IPS DF 19.7 (cell line): ENCODE measurements at places on chromosomes 13 and 19.

DNA sequence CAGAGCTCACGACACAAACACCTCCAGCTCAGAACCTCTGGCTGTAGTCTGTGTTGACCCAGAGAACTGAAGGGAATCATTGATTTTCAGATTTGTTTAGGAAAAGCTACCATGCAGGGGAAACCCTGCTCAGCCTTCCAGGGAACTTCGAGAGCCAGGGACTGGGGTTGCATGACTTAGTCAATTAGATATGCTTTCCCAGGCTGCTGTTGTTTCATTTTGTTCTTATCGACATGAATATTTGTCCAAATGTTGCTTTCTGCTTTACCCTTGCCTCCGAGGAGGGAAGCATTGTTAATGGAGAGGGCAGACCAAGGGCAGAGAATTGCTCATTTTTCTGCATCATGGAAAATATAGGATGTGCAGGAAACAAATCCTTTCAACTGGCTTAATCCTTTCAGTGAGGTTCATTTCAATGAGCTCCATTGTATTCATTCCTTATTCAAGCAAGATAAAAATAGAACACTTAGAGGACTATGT is 82.5 kb downstream of the KLF5 start:
- no peak for DNase-seq

- DNase-seq: no peak
Measured at GRCh38 chr13:64819081-64819480, 2411.1 kb downstream of the PCDH9 start.

GRCh38 chr19:49684983-49685553 is 4.3 kb upstream of the ADM5 start:
- no peak for DNase-seq

DNA sequence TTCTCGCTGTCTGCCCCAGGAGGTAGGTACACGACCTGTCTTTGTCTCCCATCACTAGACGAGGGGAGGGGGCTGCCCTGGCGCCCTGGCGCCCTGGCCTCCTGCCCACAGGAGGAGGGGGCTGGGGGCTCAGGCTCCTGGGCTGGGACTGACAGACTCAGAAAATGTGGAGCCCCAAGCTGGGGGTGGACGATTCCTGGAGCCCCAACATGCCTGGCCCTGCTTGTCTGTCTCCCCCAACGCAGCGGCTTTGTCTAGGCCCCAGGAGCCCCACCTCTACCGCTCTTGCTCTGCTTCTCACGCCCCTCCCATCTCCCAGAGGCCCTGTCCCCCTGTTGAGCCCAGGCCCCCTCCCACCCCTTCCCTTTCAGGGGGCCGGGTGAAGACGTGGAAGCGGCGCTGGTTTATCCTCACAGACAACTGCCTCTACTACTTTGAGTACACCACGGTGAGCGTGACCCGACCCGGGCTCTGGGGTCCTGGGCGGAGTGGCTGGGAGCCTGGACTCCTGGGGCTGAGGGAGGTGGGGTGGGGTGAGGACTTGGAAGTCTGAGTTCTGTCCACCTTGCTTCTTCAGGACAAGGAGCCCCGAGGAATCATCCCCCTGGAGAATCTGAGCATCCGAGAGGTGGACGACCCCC is 8.6 kb downstream of the CYTH2 start:
- no peak for DNase-seq

- no peak for DNase-seq
Measured at GRCh38 chr19:47230921-47231214, at the start of gene BBC3. Gene BBC3, minus strand, starts transcription at chr19:47231199. Its CDS starts 2,768 bp downstream, at chr19:47228431.

GRCh38 chr19:40217027-40217810 is 965 bp downstream of the TTC9B start:
- DNase-seq: no peak

- no peak for DNase-seq
Measured at GRCh38 chr19:17195106-17195505, 20.1 kb upstream of the USE1 start.

GRCh38 chr13:75968103-75968838 is 332.1 kb downstream of the LMO7 start:
- DNase-seq: no peak

GRCh38 chr19:38971672-38972071 is 3.9 kb downstream of the FBXO17 start:
- no peak for DNase-seq

GRCh38 chr19:1046117-1046626 is 6.3 kb downstream of the ABCA7 start:
- no peak for DNase-seq

GRCh38 chr19:6259312-6259861 is 20.4 kb downstream of the MLLT1 start:
- no peak for DNase-seq

DNA sequence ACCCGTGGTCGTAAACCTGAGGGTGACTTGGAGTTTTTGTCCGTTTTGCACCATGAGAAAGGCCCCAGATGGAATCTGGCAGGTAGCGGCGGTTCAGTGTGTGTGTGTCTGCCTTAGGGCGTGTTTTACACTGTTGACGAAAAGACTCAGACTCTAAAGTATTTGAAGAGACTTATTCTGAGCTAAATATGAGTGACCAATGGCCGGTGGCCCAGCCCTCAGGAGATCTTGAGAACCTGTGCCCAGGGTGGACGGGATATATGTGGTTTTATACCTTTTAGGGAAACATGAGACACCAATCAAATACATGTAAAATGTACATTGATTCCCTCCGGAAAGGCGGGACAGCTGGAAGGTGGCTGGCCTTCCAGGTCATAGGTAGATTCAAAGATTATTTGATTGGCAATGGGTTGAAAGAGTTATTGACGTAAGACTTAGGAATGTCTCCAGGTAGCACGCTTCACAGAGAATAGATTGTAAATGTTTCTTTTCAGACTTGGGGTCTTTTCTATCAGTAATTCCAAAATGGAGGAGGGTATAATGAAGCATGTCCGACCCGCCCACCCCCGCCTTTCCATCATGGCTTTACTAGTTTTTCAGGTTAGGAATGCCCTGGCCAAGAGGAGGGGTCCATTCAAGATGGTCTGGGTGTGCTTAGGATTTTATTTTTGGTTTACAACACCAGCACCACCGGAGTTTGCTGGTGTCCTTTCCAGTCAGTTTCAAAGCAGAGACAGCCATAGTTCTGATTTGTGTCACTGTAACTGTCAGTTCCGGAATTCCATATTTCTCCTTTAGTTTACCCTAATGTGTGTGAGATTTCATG is 1.0 kb upstream of the ZNF529 start:
- no peak for DNase-seq

- no peak for DNase-seq
Measured at GRCh38 chr13:62250501-62251201, 835.0 kb upstream of the PCDH20 start.

DNA sequence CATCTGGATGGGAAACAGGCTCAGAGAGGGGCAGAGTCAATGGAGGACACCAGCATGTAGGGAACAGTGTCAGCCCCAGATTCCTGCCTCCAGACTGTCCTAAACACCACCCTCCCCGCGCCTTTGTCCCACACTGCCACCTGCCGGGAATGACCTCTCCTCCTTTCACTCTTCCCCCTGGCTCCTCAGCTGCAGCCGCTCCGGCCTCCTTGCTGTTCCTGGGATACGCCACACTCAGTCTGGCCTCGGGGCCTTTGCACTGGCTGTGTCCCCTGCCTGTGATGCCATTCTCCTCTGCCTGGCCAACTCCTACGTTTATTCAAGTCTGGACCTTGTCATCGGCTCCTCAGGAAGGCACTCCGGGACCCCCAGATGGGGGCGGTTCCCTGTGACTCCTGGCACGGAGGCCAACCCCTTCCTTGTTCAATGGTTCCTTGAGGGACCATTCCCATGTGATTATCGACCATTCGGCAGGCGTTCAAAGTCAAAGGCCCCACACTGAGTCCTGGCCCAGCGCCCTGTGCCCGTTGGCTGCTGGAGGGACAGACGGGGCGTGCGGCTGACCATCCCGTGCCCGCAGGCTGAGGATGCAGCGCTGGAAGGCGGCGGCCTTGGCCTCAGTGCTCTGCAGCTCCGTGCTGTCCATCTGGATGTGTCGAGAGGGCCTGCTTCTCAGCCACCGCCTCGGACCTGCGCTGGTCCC is 15.8 kb downstream of the FUT6 start:
- no peak for DNase-seq

- DNase-seq: no peak
Measured at GRCh38 chr19:3162418-3163229, 15.9 kb upstream of the S1PR4 start.

DNA sequence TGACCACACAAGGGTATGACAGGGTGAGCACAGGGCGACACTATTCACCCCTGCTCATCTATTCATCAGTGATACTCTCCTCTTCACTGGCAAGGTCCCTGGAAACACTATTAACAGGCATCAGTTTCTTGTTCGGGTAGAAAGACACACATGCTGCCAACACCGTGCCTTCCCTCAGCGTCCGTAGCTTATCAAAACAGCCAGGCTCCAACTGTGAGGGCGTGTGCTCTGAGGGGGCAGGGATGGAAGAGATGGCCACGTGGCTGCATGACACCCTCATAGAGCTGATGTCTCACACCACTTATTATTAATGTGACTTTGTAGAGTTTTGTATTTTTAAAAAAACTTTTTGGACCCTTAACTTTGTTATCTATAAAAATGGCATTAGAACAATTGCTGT is 160.3 kb downstream of the ITGBL1 start:
- no peak for DNase-seq

GRCh38 chr13:73138638-73139491 is 80.1 kb downstream of the KLF5 start:
- DNase-seq: no peak

DNA sequence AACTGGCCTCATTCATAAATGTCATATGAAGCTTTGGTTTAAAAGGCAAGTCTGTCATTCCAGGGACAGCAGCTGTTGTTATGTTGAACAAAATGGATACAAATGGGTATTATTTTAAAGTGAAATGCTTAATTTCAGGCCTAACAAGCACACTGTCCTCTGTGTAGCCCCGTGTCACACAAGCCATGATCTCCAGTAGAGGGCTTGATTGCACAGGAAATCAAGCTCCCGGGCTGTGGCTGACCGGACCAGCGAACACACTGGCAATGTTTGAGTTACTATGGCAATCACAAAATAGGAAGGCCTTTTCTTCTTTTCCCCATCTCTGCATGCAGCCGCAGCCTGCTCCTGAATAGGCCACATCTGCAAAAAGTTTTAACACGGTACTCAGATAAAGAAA is 64.0 kb upstream of the GSX1 start:
- DNase-seq: no peak

- DNase-seq: no peak
Measured at GRCh38 chr19:40413291-40413845, at the start of gene PRX. Gene PRX, minus strand, starts transcription at chr19:40413378. Its CDS starts 5,446 bp downstream, at chr19:40407932.

DNA sequence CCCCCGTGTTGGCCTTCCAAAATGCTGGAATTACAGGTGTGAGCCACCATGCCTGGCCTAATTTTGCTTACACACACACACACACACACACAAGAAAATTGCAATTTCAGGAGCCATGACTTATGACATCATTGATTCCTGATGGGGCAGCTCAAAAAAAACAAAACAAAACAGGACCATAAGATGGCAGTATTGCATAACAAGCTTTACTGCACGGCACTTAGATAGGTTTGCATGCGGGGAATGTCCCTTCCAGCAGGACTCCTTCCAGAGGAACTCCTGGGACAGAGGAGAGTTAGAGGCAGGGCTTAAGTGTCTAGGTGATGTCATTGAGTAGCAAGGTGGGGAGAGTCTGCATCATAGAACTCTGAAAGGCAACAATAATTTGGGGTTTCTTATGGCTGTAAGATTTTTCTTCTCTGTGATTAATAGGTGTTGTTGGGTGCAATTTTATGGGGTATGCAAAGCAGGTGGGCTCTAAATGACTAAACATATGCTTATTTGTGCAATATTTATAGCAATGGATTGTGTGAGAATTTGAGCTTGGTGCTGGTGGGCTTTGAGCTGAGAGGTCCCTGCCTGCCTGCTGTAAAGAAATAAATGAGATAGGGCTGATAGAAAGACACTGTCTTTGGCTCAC is 9.0 kb upstream of the ACSBG2 start:
- DNase-seq: no peak
